Stromal cell of bone marrow (primary cell): ENCODE measurements at places on chromosomes 6 and 20.

GRCh38 chr20:7790189-7790588, 150.1 kb downstream of the HAO1 start:
- DNase-seq: no peak

- DNase-seq: no peak
Observed at GRCh38 chr6:118581489-118581959, 33.4 kb downstream of the PLN start.

DNA sequence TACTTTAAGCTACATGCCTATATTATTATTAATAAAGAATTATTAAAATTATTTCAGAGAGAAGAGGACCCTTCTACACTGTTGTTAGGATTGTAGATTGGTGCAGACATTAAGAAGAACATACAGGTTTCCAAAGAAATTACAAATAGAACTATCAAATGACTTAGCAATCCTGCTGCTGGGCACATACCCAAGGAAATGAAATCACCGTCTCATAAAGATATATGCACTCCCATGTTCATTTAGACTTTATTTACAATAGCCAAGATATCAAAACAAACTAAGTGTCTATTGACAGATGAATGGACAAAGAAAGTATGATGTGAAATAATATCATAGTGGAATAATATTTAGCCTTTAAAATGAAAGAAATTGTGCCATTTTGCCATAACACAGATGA, 687.7 kb upstream of the POU3F2 start:
- DNase-seq: no peak

DNA sequence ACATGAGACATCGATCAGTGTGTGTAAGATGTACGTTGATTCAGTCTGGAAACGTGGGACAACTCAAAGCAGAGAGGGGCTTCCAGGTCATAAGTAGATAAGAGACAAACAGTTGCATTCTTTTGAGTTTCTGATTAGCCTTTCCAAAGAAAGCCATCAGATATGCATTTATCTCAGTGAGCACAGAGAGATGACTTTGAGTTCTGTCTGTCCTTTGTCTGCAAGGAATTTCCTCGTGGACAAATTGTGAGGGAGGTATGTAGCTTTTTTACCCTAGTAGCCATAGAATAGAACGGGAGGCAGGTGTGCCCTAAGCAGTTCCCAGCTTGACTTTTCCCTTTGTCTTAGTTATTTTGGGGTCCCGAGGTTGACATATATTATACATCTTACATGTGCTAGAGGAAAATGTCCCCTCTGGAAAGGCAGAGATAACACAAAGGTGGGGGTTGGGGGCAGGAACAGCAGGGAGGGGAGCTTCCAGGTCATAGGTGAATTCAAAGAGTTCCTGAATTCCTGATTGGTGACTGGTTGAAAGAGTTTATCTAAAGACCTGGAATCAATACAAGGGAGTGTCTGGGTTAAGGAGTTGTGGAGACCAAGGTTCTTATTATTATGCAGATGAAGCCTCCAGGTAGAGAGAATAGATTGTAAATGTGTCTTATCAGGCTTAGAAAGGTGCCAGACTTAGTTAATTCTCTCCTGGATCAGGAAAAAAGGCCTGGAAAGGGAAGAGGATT, 237.0 kb downstream of the NFATC2 start:
- no peak for DNase-seq

DNA sequence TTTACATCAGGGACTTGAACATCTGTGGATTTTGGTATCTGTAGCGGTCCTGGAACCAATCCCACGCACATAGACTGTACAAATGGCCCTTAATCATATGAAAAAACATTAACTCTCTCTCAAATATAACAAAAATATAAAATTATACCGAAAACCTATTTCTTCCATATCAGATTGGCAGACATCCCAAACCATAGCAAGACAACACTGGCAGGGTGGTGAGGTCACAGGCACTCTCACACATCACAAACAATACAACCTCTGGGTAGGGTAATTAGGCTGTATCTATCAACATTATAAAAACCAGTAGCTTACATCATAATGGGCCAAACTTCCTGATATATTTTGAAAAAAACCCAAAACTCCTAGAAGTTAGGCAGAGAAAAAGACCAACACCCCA, 40.9 kb downstream of the OVOL2 start:
- DNase-seq: no peak

GRCh38 chr6:147900247-147900830, 391.8 kb downstream of the SAMD5 start:
- no peak for DNase-seq

- no peak for DNase-seq
Observed at GRCh38 chr6:69305456-69305855, 491.4 kb downstream of the LMBRD1 start.

DNA sequence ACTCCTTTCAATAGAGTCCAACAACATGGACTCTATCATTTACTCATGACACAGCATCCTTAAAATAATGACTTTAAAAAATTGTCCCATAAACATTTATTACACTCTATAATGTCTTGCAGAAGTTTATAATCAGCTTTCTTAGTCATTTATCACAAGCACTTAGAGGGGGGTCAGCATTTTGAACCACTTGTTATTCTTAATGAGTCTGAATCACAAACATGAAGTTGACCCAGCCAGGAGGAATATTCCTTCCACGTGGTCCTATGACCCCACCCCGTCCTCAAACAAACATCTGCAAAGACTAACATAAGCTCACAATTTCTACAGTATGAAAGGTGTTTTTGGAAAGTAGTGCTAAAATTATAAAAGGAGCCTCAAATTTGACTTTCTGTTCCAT, 91.1 kb downstream of the MTFR2 start:
- DNase-seq: no peak

DNA sequence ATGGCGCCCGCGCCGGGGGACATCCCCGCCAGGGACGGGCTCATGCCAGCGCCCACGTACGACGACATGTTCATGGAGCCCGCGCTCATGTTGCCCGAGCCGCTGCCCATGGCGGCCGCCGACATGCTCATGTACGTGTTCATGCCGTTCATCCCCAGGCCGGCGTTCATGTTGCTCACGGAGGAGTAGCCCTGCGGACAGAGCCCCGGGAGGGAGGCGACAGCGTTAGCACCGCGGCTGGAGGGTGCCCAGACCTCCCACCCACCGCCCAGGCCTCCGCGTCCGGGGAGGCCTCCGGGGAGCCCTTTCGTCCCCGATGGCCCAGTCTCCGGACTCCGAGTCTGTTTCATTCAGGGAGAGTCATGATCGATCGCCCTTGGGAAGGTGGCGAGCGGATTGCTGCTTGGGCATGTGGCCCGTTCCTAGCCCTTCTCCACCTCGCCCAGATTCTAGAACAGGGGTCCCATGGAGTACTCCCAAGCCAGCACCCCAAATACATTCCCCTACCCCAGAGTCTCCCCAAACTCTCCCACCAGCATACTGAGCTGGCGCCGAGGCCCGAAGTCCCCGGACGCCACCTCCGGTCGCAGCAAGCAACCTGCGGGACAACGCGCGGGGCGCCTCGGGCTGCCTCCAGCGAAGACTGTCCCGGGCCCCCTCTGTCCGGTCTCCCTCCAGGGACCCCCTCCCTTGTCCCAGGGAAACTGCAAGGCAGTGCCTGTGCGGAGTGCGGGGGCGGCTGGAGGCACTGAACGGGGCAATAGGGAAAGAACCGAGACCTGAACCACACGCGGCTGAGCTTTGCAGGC, 1.2 kb downstream of the FOXA2 start:
- no peak for DNase-seq

- DNase-seq: peak; percentile 41
Observed at GRCh38 chr20:38114353-38114791, 50.7 kb downstream of the TGM2 start.

- no peak for DNase-seq
Observed at GRCh38 chr6:139367810-139368351, 6.6 kb downstream of the CITED2 start.
